Naive thymus-derived CD8-positive, alpha-beta T cell (primary cell): ENCODE measurements at places on chromosomes 11 and 22.

GRCh38 chr22:20066617-20067383 lies 13.2 kb upstream of the DGCR8 start:
- no peak overlapping the region for H3K4me3 ChIP-seq
- H3K27ac ChIP-seq: no peak overlapping the region
- peaks cover 7% of the 10 kb centered on the region for H3K36me3 ChIP-seq
- H3K4me1 ChIP-seq: peaks cover 6% of the 10 kb centered on the region
- H3K27me3 ChIP-seq: no peaks in the 10 kb centered on the region

DNA sequence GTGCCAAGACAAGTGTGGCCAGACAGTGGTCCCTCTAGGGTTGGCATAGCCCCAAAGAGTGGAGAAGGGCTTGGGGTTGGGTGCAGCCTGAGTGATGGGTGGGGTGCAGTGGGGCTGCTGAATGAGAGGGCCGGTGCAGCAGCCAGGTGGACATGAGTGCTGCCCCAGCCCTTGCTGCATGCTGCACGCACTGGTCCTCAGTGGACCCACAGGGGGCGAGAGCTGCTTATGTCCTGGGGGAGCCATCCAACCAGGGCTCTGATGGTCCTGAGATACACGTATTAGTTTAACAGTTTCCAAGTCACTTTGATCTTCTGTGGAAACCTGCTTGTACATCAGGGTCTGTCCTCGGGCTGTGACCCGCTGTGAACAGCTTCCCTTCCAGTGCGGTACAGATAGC lies 23.9 kb upstream of the ACR start:
- H3K4me1 ChIP-seq: no peaks in the 10 kb centered on the region
- H3K27ac ChIP-seq: no peak overlapping the region
- no peak for DNase-seq
- H3K27me3 ChIP-seq: no peaks in the 10 kb centered on the region
- no peak overlapping the region for H3K4me3 ChIP-seq
- H3K36me3 ChIP-seq: no peaks in the 10 kb centered on the region

GRCh38 chr11:64665411-64665821 lies 57.6 kb downstream of the NRXN2 start:
- H3K4me3 ChIP-seq: no peak overlapping the region
- peaks cover 10% of the 10 kb centered on the region for H3K27me3 ChIP-seq
- no peaks in the 10 kb centered on the region for H3K4me1 ChIP-seq
- no peak for DNase-seq
- no peaks in the 10 kb centered on the region for H3K36me3 ChIP-seq
- H3K27ac ChIP-seq: no peak overlapping the region

GRCh38 chr11:86706338-86707131 lies 34.1 kb upstream of the ME3 start:
- DNase-seq: no peak
- H3K4me3 ChIP-seq: no peak overlapping the region
- H3K4me1 ChIP-seq: no peaks in the 10 kb centered on the region
- peaks cover 6% of the 10 kb centered on the region for H3K36me3 ChIP-seq
- peaks cover 17% of the 10 kb centered on the region for H3K27me3 ChIP-seq

DNA sequence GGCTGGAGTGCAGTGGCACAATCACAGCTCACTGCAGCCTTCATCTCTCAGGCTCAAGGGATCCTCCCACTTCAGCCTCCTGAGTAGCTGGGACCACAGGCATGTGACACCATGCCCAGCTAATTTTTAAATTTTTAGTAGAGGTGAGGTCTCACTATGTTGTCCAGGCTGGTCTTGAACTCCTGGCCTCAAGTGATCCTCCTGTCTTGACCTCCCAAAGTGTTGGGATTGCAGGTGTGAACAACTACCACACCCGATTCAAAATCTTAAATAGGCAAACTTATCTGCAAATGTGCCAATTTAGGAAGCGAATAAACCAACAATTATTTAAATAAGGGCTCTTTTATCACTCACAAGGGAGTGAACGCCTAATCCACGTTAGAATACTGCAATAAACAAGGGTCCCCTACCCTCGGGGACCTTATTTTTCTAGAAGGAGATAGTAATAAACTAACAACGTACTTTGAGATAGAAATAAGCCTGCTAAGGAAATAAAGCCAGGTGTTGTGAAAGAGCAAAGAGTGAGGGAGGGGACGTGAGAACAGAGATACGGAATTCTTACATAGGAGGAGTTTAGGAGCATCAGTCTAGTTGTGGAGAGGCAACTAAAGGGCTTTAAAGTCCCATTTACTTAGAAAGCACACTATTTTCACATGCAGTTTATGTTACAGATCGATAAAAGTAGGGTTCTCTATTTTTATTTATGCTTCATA lies 3.0 kb upstream of the WEE1 start:
- no peaks in the 10 kb centered on the region for H3K36me3 ChIP-seq
- no peak overlapping the region for H3K27ac ChIP-seq
- H3K4me3 ChIP-seq: no peak overlapping the region
- peaks cover 2% of the 10 kb centered on the region for H3K27me3 ChIP-seq
- peaks cover 6% of the 10 kb centered on the region for H3K4me1 ChIP-seq
- DNase-seq: no peak

GRCh38 chr11:75031771-75032549 lies 43.2 kb downstream of the NEU3 start:
- H3K4me3 ChIP-seq: no peak overlapping the region
- no peaks in the 10 kb centered on the region for H3K36me3 ChIP-seq
- no peak overlapping the region for H3K27ac ChIP-seq
